ENCODE measurements at places on chromosomes 7 and 10.

DNA sequence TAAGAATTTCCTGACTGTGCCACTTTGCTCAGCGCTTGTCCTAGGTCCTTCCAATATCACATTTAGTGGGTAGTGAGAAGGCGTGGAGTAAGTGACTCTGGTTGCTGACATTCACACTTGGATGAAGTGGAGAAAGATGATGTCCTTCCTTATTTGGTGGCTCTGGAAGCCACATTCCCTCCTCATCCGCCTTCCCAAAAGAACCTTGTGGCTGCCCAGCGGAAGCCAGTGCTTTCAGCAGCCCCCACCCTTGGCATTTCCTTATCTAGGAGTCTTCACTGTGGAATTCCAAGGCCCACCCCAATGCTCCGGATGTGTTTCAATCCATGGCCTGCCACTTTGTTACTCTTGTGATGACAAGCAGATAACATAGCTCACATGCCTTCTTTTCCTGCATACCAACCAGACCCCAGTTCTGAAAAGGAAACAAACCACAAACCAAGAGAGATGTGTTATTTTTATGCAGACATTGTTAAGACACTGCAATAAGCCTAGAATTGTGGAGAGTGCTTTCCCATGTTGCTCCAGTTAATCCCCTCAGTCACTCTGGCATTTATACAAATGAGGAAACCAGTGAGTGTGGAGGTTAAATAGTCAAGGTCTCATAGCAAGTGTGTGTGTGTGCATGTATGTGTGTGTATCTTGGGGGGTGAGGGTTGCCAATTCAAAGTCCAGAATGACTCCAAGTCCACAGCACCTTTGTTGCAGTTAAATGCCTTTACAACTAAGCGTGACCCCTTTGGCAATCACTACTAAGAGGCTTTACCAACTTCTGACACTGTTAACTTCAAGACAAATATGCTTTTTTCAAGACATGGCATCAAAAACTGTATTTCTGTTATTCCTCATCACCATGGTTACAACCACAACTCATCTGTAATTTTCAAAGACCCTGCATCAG, 10.3 kb upstream of the ANKRD1 start:
- DNase-seq = peak; percentile 27

GRCh38 chr10:71598621-71599055, 120.9 kb downstream of the C10orf105 start:
- DNase-seq = peak; percentile 71

GRCh38 chr10:119031496-119032059, 2.1 kb downstream of the NANOS1 start:
- no peak for DNase-seq

DNA sequence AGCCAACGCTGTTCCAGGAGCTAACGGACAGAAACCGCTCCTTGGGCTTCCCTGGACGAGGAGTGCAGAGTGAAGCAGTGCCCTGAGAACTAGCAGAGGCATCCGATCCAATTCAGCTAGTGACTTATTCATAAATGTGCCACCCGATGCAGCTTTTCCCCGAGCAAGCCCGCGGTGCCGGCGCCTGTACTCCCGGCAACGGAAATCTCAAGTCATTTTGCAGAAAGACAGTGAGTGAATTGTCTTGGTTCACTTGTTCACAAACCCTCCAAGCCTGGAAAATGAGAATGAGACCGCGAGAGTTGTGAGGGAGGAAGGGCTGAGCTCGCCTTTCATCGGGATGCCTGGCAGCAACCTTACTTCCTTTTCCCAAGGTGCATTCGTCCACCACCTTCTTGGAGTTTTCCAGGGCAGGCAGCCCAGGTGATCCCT, 87.5 kb downstream of the COBL start:
- no peak for DNase-seq

DNA sequence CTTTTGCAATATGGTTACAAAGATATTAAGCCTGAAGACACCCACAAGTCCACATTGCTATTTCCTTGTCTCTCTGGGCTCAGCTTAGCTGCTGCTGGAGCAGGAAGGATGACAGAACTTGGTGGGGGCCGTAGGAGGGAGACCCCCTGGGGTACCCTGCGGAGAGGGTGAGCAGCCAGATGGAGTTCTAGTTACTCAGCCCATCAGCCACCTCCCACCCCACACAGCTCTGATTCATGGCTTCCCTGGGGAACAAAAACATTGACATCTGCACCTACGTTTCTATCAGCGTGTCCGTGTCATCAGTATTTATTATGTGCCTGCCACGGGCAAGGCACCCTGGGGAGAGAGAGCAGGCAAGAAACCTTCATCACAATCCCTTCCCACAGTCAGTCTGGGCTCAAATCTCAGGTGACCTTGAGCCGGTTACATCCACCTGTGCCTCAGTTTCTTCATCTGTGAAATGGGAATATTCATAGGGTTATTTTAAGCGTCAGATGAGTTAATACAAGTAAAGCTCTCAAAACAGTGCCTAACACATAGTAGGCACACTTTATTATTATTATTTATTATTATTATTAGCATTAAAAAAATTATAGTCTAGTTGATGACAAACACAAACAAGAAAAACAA, 131.5 kb downstream of the C10orf105 start:
- DNase-seq = no peak

GRCh38 chr7:151436446-151437158, 3.3 kb downstream of the CRYGN start:
- DNase-seq = no peak

DNA sequence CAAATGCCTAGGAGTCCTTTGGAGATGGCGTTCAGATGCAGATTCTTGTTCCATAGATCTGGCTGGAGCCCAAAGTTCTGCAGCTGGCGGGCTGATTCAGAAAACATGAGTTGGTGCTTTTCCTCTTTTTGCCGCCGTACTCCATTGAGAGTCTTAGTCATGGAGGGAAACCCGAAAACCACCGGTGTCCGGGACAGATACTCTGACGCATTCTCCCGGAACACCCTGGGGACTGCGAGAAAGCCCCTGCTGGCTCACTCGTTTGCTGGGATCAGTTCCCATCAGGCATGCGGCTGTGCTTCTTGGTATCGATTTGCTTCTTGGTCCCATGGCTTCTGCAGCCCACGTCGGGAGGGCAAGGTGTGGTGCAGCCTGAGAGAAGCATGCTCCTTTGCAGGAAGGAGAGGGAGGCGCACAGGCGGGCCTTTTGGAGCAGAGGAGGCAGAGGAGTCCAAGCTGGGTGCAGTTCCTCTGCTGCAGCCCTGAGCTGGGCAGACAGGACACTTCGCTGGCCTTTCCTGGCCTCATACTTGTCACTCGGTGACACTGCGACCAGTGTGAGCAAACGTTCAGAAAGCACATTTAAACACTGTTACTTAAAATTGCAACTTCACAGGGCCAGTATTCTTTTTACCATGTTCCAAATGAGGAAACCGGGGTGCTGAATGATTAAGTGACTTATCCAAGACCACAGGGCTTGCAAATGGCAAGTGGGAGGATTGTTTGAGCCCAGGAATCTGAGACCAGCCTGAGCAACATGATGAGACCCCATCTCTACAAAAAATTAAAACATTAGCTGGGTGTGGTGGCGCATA, 30.6 kb upstream of the PFKFB3 start:
- DNase-seq = no peak

GRCh38 chr10:114427124-114427852, 23.0 kb upstream of the AFAP1L2 start:
- no peak for DNase-seq

GRCh38 chr10:4947635-4948596, 15.3 kb upstream of the AKR1C1 start:
- no peak for DNase-seq

GRCh38 chr10:92420546-92421275, 129.7 kb downstream of the MARCHF5 start:
- no peak for DNase-seq

DNA sequence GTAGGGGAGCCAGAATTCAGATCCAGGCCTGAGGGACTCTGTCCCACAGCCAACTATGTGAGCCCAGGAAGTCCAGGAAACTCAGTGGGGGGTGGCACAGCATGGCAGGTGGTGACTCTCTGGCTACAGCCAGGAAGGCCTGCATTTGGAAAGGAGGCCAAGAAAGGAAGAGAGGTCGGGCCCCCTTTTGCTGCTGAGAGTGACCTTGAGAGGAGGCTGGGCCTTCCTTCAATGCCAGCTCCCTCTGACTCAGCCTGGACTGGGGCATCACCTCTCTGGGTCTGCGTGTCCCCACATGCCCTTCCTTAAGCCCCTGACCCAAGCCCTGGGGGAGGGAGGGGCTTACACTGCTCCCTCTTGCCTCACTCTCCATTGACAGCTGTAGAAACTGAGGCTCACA, 6.4 kb upstream of the MYL10 start:
- no peak for DNase-seq

DNA sequence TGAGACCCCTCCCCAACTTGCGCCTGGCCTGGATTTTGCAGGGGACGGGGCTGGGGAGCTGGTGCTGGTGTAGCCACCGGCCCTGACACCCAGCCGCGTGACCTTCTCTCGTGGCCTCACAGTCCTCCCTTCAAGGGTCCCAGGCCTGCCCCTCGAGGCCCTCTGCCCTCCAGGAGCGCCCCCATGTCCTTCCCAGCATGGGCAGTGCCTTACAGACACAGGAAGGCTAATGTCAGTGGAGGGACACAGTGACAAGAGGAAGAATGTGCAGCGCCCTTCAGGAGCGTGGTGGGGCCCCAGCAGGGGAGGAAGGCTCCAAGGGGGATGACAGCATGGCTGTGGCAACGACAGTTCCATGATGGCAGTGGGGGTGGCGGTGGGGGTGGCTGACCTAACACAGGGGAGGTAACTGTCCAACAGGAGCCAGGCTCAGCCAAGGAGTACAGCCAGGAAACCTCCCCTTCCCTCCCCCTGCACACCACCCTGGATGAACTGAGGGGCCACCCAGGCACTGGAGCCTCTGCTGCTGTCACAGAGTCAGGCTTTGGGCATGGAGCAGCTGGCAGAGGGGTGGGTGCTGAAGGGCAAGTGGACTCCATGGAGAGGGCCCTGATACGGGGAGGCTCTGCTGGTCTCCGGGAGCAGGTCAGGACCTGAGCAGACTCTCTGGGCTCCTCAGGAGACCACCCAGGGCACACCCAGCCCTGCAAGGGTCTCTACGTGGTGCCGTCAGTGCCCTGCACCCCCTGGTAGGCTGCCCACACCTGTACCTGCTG, 76.0 kb upstream of the RET start:
- DNase-seq = no peak

DNA sequence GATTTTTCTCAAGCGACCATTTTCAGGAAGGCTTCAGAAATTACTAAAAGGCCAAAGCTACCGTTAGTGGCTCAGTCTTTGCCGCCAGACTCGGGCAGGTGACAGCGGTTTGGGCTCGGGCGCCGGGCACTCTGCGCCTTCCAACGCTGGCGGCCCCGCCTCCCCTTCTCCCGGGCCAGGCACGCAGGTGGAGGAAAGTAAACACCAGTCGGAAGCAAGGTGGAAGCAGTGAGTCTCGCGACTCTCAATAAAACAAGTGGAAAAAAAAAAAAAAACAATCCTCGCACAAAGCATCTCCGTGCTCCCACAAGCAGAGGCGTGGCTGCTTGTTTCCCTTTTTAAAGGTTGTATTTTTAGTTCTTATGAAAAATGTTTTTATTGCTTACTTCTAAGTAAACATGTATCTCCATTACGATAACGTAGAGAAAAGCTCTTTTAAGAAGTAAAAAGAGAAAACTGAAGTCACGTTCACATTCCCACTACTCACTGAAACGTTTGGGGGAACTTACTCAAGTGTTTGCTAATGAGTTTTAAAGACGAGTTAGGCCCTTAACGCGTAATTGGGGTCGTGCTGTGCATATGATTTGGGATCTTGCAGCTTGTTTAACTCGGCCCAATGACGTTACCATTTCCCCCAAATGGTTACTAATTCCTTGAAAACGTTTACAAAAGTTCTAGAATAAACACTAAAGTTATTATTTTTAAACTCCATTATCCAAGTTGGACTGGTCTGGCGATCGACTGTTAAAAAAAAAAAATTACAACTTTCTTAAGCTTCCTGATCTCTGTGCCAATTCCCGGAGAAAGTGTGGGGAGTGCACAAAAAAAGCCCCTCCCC, 864 bp downstream of the CDCA7L start:
- DNase-seq = peak; percentile 41

- no peak for DNase-seq
Observed at GRCh38 chr7:100676501-100677306, 3.2 kb downstream of the GNB2 start.

DNA sequence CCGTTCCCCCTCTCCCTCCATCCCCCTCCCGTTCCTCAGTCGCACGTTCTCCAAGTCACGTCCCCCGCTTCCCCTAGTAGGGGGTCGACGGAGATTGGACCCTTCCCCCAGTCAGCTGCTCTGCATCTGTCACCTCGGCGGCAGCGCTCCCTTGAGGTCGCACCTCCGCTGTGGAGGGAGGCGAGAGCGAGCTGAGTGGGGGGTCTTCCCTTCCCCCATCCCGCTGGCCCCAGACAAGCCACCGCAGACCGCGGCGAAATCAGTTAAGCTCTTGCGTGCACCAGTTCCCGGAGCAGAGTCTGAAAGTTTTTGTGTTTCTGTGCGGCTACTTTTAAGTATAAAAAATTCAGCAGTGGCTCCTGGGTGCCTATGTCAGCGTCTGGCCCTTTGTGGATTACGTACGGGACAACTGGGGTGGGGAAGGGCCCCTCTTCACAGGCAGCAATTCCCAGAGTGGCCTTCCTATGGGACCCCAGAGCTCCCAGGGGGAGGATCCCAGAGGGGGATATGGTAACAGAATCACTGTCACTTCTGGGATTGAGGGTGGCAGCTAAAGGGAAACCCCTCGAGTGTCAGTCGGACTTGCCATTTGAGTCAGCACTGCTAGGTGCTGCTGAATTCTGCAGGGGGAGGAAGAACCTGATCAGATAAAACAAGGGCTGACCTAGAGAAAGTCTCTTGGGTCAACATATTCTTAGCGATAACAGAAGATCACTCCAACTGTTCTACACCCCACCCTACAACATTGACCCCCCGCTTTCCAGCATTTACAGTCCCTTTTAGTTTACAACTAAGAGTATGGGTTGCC, 12.5 kb upstream of the DDIT4 start:
- DNase-seq = no peak
